Testis (tissue), 5 donors: ENCODE measurements at places on chromosomes 4 and X. TPM values are rescaled to one million over a fixed set of nuclear protein-coding genes. Genes with fewer than 3 reads are reported as not detected.

GSX2 gene
- 1.8 TPM for total RNA-seq

CXCR3 gene
- 0.24 TPM for total RNA-seq

ACSL4 gene
- 108 TPM for total RNA-seq

PYURF gene
- total RNA-seq, result 90.0 TPM

HSFX2 gene
- total RNA-seq, result 4.8 TPM

MTNR1A gene
- total RNA-seq, result 1.5 TPM

F11 gene
- total RNA-seq, result not detected

DNA sequence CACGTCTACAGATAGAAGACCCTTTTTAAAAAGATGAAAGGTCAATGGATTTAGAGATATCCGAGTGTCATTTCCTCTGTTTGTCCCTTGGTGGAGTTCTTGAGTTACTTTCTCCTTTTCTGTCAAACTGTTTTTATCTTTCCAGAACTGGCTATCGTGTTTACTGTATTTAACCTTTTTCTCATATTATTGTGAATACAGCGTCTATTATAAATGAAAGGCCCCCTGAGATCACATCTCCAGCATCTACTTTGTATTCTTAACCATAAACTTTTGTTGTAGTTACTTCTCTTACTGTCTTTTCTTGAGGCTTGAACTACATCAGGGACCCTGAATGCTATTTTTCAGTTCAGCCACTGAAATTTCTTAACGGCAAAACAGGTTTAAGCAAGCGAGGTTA is 4.0 kb upstream of the PCDH7 start:
- H3K27me3 ChIP-seq, result peaks cover under 1% of the 10 kb centered on the region
- H3K4me3 ChIP-seq, result no peak overlapping the region
- H3K36me3 ChIP-seq, result no peaks in the 10 kb centered on the region
- DNase-seq, result no peak

DNA sequence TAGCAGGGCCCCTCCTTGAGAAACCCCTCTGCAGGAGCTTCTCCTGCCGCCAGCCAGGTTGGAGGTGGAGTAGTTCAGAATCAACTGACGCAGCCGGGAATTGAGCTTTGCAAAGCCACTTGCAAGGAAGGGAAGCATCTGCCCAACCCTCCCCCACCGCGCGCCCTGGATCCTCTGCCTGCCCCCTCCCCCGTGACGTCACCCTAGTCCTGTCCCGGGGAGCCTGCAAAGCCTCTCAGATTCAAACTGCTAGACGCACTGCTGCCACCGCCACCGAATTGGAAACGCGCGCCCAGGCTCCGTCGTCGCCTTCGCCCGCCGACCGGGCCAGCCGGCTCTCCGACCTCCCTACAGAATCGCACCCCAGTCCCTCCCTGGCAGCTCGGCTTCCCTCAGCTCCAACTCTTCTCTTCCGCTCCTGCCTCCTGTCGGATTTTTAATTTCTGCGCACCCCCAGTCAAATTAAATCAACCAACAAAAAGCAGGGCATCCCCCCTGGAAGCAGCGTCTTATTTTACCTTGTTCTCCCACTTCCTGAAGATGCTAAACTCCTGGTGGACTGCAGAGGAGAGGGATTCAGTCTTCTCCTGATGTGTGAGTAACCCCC is 3.8 kb downstream of the SLITRK2 start:
- H3K36me3 ChIP-seq, result no peaks in the 10 kb centered on the region
- no peaks in the 10 kb centered on the region for H3K27me3 ChIP-seq
- H3K4me1 ChIP-seq, result no peaks in the 10 kb centered on the region
- no peak for DNase-seq
- H3K4me3 ChIP-seq, result no peak overlapping the region

- DNase-seq, result no peak
- no peaks in the 10 kb centered on the region for H3K36me3 ChIP-seq
- no peaks in the 10 kb centered on the region for H3K27me3 ChIP-seq
- no peak overlapping the region for H3K27ac ChIP-seq
- no peaks in the 10 kb centered on the region for H3K4me1 ChIP-seq
- H3K4me3 ChIP-seq, result no peak overlapping the region
Observed at GRCh38 chr4:77040854-77041725, 34.7 kb downstream of the CCNI start.

DNA sequence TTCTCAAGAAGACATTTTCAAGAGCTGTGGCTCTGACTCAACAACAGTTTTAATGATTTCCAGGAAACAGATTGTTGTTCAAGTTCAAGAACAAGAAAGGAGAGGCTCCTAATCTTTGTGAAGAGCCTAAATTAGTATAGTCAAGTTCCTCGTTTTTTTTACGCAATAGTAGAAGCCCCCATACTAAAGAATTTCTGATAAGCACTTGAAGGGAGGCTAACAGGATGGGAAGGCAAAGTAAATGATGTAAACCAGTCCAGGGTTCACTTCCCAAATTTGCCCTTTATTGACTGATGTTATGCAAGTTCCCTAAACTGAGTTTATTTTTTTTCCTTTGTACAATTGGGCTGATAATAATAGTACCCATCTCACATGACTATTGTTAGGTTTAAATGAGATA is 178.2 kb downstream of the RTL9 start:
- DNase-seq, result no peak
- no peak overlapping the region for H3K4me3 ChIP-seq
- H3K27me3 ChIP-seq, result no peaks in the 10 kb centered on the region
- no peak overlapping the region for H3K27ac ChIP-seq

DNA sequence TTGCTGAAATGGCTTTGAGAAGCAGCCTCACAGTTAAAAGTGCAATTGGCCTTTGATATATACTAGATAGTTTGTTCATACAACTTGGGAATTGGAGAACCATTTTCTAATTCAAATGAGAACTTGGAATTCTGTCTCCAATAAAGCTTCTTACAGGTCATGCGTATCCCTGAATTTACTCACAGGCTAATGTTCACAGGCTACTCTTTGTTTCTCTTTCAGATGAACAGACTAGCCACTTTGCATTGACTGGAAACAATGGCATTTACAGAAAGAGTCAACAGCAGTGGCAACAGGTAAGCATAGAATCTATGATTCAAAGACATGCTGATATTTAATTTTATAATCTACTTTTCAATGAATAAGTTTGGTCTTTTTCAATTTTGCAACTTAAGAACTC is 13.5 kb downstream of the AFF1 start:
- no peaks in the 10 kb centered on the region for H3K36me3 ChIP-seq
- H3K27ac ChIP-seq, result no peak overlapping the region
- no peak for DNase-seq
- peaks cover 6% of the 10 kb centered on the region for H3K4me1 ChIP-seq
- H3K27me3 ChIP-seq, result no peaks in the 10 kb centered on the region

- H3K4me3 ChIP-seq, result no peak overlapping the region
- no peak for DNase-seq
- no peaks in the 10 kb centered on the region for H3K27me3 ChIP-seq
- H3K27ac ChIP-seq, result no peak overlapping the region
- no peaks in the 10 kb centered on the region for H3K36me3 ChIP-seq
Observed at GRCh38 chrX:110156167-110156754, 153.3 kb downstream of the TMEM164 start.

- no peaks in the 10 kb centered on the region for H3K27me3 ChIP-seq
- no peak overlapping the region for H3K4me3 ChIP-seq
- H3K36me3 ChIP-seq, result no peaks in the 10 kb centered on the region
- DNase-seq, result no peak
- no peaks in the 10 kb centered on the region for H3K4me1 ChIP-seq
Observed at GRCh38 chrX:34377645-34378044, 245.5 kb upstream of the FAM47A start.

GRCh38 chr4:181194096-181194495 is 1049.1 kb upstream of the TENM3 start:
- no peaks in the 10 kb centered on the region for H3K27me3 ChIP-seq
- H3K4me1 ChIP-seq, result no peaks in the 10 kb centered on the region
- H3K4me3 ChIP-seq, result no peak overlapping the region
- H3K36me3 ChIP-seq, result no peaks in the 10 kb centered on the region
- H3K27ac ChIP-seq, result no peak overlapping the region
- no peak for DNase-seq

DNA sequence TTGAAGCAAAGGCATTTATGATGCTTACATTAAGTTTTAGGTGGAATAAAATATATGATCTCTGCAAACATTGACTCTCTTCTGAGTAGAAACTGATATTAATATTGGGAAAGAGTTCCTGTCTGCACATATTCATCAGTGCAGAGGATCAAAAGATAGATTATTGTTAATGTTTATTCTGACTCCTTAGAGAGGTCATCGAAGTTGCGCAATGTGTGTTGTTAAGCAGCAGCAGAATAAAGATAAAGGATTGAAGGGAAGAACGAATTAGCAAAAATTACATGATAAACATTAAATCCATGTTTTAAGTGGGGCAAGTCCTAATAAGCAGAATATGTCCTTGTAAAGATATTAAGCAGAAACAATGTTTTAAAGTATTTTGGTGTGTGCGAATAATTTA is 72.6 kb upstream of the MBNL3 start:
- no peak for DNase-seq
- H3K4me3 ChIP-seq, result no peak overlapping the region
- H3K27me3 ChIP-seq, result no peaks in the 10 kb centered on the region
- H3K27ac ChIP-seq, result no peak overlapping the region

DNA sequence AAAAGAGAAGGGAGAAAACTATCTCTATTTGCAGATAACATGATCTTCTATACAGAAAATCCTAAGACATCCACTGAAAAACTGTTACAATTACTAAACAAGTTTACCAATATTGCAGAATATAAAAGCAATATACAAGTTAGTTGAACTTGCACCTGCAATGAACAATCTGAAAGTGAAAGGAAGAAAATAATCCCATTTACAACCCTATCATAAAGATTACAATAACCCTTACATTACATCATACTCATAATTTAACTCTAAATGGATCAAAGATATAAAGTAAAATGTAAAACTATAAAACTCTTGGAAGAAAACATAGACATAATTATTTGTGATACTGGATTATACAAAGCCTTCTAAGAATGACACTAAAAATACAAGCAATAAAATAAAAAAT is 77.2 kb downstream of the GSTCD start:
- H3K27me3 ChIP-seq, result no peaks in the 10 kb centered on the region
- no peaks in the 10 kb centered on the region for H3K36me3 ChIP-seq
- H3K4me1 ChIP-seq, result no peaks in the 10 kb centered on the region
- DNase-seq, result no peak
- H3K27ac ChIP-seq, result no peak overlapping the region

DNA sequence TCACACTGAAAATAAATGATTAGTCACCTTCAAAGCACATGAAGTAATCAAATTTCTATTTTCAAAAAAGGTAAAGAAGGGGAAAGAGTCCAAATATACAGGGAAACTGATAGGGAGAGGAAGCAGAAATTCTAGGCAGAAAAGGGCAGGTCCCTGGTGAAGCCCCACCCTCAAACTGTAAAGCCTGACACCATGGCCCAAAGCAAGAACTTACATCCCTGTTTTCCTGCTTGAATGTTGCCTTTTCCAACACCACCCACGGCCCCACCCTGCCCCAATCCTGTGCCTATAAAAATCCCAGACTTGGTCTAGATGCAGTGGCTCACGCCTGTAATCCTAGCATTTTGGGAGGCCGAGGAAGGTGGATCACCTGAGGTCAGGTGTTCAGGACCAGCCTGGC is 361.8 kb downstream of the PPP3CA start:
- H3K27me3 ChIP-seq, result no peaks in the 10 kb centered on the region
- no peak overlapping the region for H3K27ac ChIP-seq
- no peak for DNase-seq

DNA sequence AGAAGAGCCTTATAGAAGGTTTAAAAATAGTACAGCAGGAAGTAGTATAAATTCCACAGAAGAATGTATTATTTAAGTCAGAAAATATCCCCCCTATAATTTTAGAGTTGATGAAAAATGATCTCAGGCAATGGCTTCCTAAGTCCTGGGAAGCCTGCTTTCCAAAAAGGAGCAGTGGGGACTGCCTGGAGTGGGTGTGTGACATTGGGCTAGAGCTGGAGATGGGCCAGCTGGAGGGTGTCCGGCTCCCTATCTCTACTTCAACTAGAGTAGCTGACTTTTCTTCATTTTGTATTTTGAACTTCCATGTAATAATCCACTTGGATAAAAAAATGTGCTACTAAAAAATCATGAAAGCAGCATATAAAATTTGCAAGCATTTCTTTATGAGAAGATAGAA is 253.9 kb downstream of the ANK2 start:
- DNase-seq, result no peak
- no peaks in the 10 kb centered on the region for H3K27me3 ChIP-seq
- no peaks in the 10 kb centered on the region for H3K4me1 ChIP-seq
- H3K4me3 ChIP-seq, result no peak overlapping the region
- H3K27ac ChIP-seq, result no peak overlapping the region

DNA sequence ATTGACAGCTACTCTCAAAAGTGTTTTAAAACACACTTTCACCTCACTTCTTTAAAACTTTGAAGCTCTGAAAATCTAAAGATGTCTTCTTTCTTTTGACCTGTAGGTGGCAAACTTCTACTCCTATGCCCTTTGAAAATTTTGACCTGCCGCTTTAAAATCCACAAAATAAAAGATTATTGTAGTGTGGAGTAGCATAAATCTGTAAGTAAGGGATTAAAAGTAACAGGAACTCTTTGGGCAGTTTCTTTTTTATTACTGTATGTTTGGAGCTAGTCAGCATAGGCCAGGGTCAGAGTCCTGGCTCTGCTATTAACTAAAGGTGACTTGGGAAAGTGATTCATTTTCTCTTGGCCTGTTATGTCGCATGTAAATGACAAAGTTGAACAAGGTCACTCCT is 25.5 kb downstream of the BBS12 start:
- no peak overlapping the region for H3K27ac ChIP-seq
- H3K36me3 ChIP-seq, result no peaks in the 10 kb centered on the region
- no peaks in the 10 kb centered on the region for H3K27me3 ChIP-seq
- no peak overlapping the region for H3K4me3 ChIP-seq
- no peaks in the 10 kb centered on the region for H3K4me1 ChIP-seq
- DNase-seq, result no peak

GRCh38 chr4:100722866-100723459 is 205.1 kb upstream of the EMCN start:
- no peaks in the 10 kb centered on the region for H3K27me3 ChIP-seq
- no peak overlapping the region for H3K27ac ChIP-seq
- no peaks in the 10 kb centered on the region for H3K4me1 ChIP-seq

DNA sequence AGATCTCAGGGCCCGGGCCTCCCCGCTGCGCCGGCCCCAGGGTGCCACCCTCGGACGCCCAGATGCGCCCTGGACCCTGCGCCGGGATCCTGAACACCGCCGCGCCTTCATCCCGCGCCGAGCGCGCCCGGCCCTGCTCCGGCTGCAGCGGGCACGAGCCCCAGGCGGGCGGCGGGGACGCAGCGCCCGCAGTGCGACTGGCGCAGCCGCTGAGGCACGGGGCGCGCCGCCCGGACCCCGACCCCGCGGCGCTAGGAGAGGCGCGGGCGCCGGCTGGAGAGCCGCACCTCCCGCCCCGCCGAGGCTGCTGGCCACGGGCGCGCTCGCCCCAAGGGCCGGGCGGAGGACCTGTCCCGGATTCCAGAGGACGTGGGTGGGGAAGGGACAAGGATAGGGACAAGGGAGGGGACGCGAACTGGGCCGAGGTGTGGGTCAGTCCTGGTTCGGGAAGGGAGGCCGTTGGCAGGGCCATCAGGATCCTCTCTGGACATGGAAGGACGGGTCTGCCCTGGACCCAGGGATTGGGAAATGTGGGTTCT is 1.1 kb downstream of the ZFYVE28 start:
- H3K4me1 ChIP-seq, result peaks cover 28% of the 10 kb centered on the region
- peak overlapping the region; percentile 68 for H3K4me3 ChIP-seq
- peak overlapping the region; percentile 46 for H3K27ac ChIP-seq
- H3K27me3 ChIP-seq, result no peaks in the 10 kb centered on the region
- DNase-seq, result no peak

GRCh38 chr4:81605271-81605670 is 133.6 kb upstream of the RASGEF1B start:
- DNase-seq, result no peak
- no peak overlapping the region for H3K4me3 ChIP-seq
- peaks cover 8% of the 10 kb centered on the region for H3K4me1 ChIP-seq
- no peaks in the 10 kb centered on the region for H3K36me3 ChIP-seq
- no peaks in the 10 kb centered on the region for H3K27me3 ChIP-seq

GRCh38 chr4:141020801-141021261 is 112.4 kb downstream of the RNF150 start:
- peaks cover 3% of the 10 kb centered on the region for H3K4me1 ChIP-seq
- H3K27me3 ChIP-seq, result no peaks in the 10 kb centered on the region
